ENCODE measurements at places on chromosomes 3 and 15. TPM values are rescaled to one million over a fixed set of nuclear protein-coding genes. Genes with fewer than 3 reads are reported as not detected.
A peak's percentile ranks its signal among the peaks of the same experiment; 100 is the strongest.

The ITIH3 gene
- 1.1 TPM for total RNA-seq

The COL6A5 gene
- total RNA-seq = not detected

GRCh38 chr15:29862271-29862670 lies 40.0 kb upstream of the TJP1 start:
- H3K27ac ChIP-seq = no peak overlapping the region
- peaks cover 10% of the 10 kb centered on the region for H3K4me1 ChIP-seq
- no peak overlapping the region for H3K4me3 ChIP-seq
- no peaks in the 10 kb centered on the region for H3K27me3 ChIP-seq

GRCh38 chr15:31172606-31173005 lies 71.1 kb upstream of the TRPM1 start:
- no peak for DNase-seq
- H3K4me3 ChIP-seq = no peak overlapping the region
- peaks cover 5% of the 10 kb centered on the region for H3K27me3 ChIP-seq
- H3K4me1 ChIP-seq = no peaks in the 10 kb centered on the region

The CHST2 gene
- 1.1 TPM for total RNA-seq

- peaks cover 11% of the 10 kb centered on the region for H3K36me3 ChIP-seq
- peak; percentile 98 for DNase-seq
- H3K27ac ChIP-seq = peak overlapping the region; percentile 61
- H3K4me3 ChIP-seq = no peak overlapping the region
- H3K27me3 ChIP-seq = no peaks in the 10 kb centered on the region
Observed at GRCh38 chr3:9422712-9423424, 25.5 kb downstream of the SETD5 start.

GRCh38 chr15:48559285-48559684 lies 86.2 kb downstream of the FBN1 start:
- no peak overlapping the region for H3K4me3 ChIP-seq
- peak overlapping the region; percentile 49 for H3K27ac ChIP-seq

The OIP5 gene
- total RNA-seq = 4.1 TPM

The VILL gene
- 2.3 TPM for total RNA-seq

- DNase-seq = peak; percentile 30
- H3K27ac ChIP-seq = no peak overlapping the region
- H3K4me3 ChIP-seq = no peak overlapping the region
- peaks cover 2% of the 10 kb centered on the region for H3K4me1 ChIP-seq
Observed at GRCh38 chr15:95127356-95127755, 896.0 kb downstream of the MCTP2 start.

GRCh38 chr15:38325648-38325990 lies 73.0 kb downstream of the SPRED1 start:
- no peaks in the 10 kb centered on the region for H3K27me3 ChIP-seq
- H3K4me1 ChIP-seq = peaks cover 3% of the 10 kb centered on the region
- H3K36me3 ChIP-seq = peaks cover 11% of the 10 kb centered on the region

The PLA2G4E gene
- total RNA-seq = not detected

GRCh38 chr15:33460166-33460805 lies 149.5 kb downstream of the RYR3 start:
- no peaks in the 10 kb centered on the region for H3K4me1 ChIP-seq
- H3K4me3 ChIP-seq = no peak overlapping the region
- no peak for DNase-seq
- H3K27me3 ChIP-seq = no peaks in the 10 kb centered on the region
- H3K27ac ChIP-seq = no peak overlapping the region

The AMT gene
- total RNA-seq = 0.36 TPM

DNA sequence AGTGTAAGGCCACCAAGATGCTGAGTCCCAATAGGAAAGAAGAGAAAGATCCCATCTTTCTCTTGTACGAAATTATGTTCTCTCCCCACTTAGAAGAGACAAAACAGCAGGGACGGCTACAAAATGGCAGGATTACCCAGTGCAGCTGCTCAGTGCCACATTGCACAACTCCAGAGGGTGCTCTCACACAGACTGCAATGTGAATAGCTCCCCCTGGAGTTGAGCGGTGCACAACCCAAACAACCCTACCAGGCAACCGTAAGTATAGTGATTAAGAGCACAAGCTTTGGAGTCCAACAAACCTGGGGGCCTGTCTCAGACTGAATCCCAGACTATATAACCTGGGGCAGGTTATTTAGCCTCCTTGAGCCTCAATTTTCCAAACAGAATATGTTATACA lies 3.1 kb upstream of the BHLHE40 start:
- H3K27ac ChIP-seq = no peak overlapping the region
- no peak overlapping the region for H3K4me3 ChIP-seq
- H3K4me1 ChIP-seq = peaks cover 5% of the 10 kb centered on the region
- no peaks in the 10 kb centered on the region for H3K36me3 ChIP-seq
- peak; percentile 63 for DNase-seq

DNA sequence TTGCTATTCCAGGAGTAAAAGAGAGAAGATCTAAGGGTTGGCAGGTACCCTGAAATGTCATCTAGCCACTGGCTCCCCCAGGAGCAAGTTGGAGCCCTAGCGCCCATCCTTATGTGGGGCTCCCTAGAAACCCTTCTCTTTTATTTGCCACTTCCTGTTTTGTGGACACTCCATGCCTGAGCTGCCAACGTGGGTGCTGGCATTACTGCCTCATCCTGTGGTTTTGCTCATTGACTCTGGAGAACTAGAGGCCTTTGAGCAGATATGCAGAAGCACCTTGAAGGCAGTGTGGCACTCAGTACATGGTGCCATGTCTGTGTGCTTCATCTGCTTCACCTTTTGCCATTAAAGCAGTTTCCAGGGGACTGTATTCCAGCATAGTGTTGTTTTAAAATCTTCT lies 8.1 kb downstream of the EDEM1 start:
- H3K4me1 ChIP-seq = peaks cover 24% of the 10 kb centered on the region
- H3K4me3 ChIP-seq = no peak overlapping the region
- H3K27me3 ChIP-seq = no peaks in the 10 kb centered on the region
- H3K27ac ChIP-seq = peak overlapping the region; percentile 86
- peaks cover 9% of the 10 kb centered on the region for H3K36me3 ChIP-seq
- DNase-seq = no peak

The LRRC15 gene
- total RNA-seq = 2.5 TPM

DNA sequence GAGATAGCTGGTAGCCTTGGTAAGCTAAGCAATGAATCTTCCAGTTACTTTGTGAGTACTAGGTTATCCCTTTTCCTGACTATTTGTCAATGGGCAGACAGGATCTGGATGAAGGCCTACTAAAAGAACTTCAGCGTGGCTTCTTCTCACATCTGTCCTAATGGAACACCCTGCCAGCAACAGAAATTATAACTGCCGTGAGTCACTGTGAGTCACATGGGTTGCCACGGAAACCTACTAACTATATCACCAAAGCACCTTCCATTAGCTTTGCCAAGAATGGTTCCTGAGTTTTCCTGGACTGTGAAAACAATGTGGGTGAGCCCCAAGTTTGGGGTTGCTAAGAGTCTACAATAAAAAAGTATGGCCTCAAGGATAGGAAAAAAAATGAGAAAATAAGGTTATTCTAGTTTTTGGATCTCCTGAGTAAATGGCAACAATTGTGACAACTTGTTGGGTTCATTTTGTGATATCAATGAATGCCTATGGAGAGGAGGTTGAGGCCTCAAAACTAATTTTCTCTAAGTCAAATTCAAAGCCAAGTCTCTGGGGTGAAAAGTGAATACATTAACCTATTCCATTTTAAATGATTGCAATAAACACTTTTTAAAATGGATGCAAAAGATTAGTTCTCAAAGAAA lies 195.1 kb upstream of the ICE2 start:
- H3K4me3 ChIP-seq = no peak overlapping the region
- DNase-seq = peak; percentile 96
- H3K27me3 ChIP-seq = no peaks in the 10 kb centered on the region
- peaks cover 3% of the 10 kb centered on the region for H3K4me1 ChIP-seq

The SAMD7 gene
- total RNA-seq = not detected

- no peak overlapping the region for H3K27ac ChIP-seq
- no peak for DNase-seq
- H3K36me3 ChIP-seq = no peaks in the 10 kb centered on the region
- no peak overlapping the region for H3K4me3 ChIP-seq
- H3K4me1 ChIP-seq = no peaks in the 10 kb centered on the region
Observed at GRCh38 chr3:64880916-64881315, 193.1 kb upstream of the ADAMTS9 start.

DNA sequence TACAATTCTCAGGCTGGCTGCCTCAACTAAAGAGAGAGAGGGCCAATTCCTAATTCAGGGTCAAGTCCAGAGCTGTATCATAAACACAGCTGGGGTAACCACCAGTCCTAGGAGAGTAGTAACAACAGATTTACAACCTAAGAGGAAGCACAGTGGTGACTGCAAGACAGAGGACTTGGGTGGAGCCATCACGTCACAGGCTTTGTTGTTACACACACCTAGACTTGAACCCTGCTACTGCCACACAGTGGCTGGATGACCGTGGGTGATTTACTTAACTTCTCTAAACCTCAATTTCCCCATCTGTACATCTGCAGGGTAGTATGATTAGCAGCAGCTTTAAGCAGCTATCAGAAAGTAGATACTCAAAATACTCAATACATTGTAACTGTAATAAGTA lies 78.6 kb downstream of the MYLK start:
- no peaks in the 10 kb centered on the region for H3K27me3 ChIP-seq
- H3K4me1 ChIP-seq = peaks cover 22% of the 10 kb centered on the region
- H3K4me3 ChIP-seq = no peak overlapping the region
- no peak for DNase-seq
- H3K36me3 ChIP-seq = peaks cover 57% of the 10 kb centered on the region
- H3K27ac ChIP-seq = peak overlapping the region; percentile 0

GRCh38 chr3:101170062-101170771 lies 150.2 kb downstream of the IMPG2 start:
- DNase-seq = peak; percentile 41
- no peaks in the 10 kb centered on the region for H3K36me3 ChIP-seq
- no peaks in the 10 kb centered on the region for H3K27me3 ChIP-seq
- H3K4me1 ChIP-seq = peaks cover 5% of the 10 kb centered on the region
- H3K4me3 ChIP-seq = no peak overlapping the region
- H3K27ac ChIP-seq = peak overlapping the region; percentile 17

The GRAMD1C gene
- total RNA-seq = 5.0 TPM

DNA sequence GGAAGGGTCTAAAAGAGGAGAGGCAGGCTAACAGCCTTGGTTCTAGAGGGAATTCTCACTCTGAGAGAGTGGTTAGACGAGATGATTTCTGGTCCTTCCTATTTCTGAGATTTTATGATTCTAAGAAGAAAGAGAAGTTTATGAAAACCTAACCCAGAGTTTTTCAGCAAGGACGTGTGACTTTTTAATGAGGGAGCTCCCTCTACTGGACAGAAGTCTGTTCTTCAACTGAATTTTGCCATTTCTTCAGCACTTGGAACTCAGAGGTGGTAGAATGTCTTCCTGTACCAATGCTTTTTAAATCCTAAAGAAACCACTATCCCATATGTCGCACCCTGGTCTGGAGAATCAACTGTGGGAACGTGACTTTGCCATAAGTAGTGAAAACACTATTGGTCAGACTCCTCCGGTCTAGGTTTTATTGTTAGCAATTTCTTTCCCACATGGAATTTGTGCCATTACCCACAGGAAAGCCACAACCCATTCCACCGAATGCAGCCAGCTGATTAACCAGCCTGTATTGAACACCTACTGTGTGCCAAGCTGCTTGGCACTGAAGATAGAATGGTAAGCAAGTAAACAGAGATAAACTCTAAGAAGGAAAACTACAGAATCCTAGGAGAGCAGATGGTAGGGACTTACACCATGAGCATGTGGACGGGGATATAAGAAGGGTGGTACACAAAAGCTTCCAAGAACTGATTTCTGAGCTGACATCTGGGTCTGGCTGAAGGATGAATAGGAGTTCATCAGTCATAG lies 199.5 kb upstream of the LMCD1 start:
- DNase-seq = peak; percentile 59
- peaks cover 2% of the 10 kb centered on the region for H3K27me3 ChIP-seq
- H3K36me3 ChIP-seq = no peaks in the 10 kb centered on the region
- H3K4me3 ChIP-seq = no peak overlapping the region
- H3K27ac ChIP-seq = no peak overlapping the region

GRCh38 chr3:196788528-196788927 lies 48.9 kb downstream of the PAK2 start:
- H3K27me3 ChIP-seq = no peaks in the 10 kb centered on the region
- no peak overlapping the region for H3K4me3 ChIP-seq
- peaks cover 3% of the 10 kb centered on the region for H3K36me3 ChIP-seq
- H3K27ac ChIP-seq = no peak overlapping the region
- peaks cover 15% of the 10 kb centered on the region for H3K4me1 ChIP-seq

DNA sequence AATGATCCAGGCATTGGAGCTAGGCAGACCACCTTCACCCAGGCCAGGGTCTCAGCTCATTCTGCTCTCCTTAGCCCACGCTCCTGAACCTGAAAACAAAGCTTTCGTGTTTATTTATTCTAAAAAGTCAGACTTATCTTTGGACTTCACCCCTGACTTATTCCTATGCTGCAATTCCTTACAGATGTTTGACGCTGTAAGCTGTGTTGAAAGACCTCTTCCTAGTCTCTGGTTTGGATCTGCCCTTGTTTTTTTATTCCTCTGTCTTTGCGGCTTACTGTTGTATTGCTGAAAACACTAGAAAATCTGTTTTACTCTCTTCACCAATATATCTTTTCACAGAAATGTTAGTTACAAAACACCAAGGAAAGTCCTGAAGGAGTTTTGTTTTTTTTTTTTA lies 40.5 kb upstream of the LDHAL6B start:
- peak; percentile 27 for DNase-seq
- no peak overlapping the region for H3K4me3 ChIP-seq
- H3K4me1 ChIP-seq = peaks cover 27% of the 10 kb centered on the region
- H3K27ac ChIP-seq = peak overlapping the region; percentile 52
- peaks cover 16% of the 10 kb centered on the region for H3K36me3 ChIP-seq

DNA sequence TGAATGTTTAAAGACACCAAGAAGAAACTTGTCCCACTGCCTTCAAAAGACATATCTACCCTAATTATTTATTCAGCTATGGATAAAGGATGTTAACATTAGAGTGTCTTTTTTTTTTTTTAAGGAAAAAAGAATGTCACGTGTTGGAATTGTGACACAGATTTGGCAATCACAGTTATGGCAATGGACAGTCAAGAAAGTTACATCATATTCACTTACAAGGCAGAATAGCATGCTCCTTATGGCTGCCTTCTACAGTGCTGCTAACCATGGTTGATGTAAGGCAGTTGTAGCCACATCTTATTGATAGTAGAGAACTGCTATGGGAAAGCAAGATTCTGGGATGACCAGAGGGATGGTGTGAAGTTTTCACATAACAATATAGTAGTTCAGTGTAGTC lies 128.8 kb upstream of the ZBTB20 start:
- no peaks in the 10 kb centered on the region for H3K27me3 ChIP-seq
- H3K4me1 ChIP-seq = no peaks in the 10 kb centered on the region
- H3K36me3 ChIP-seq = no peaks in the 10 kb centered on the region
- peak; percentile 8 for DNase-seq
- H3K27ac ChIP-seq = no peak overlapping the region

The LRIG1 gene
- total RNA-seq = 87.8 TPM

GRCh38 chr3:48919215-48920138 lies 835 bp downstream of the ARIH2 start:
- DNase-seq = peak; percentile 50
- peaks cover 7% of the 10 kb centered on the region for H3K4me1 ChIP-seq
- peak overlapping the region; percentile 70 for H3K27ac ChIP-seq
- peak overlapping the region; percentile 70 for H3K4me3 ChIP-seq
- peaks cover 12% of the 10 kb centered on the region for H3K36me3 ChIP-seq

Measured in IMR-90 (cell line).